Fibroblast of lung (primary cell): ENCODE measurements at places on chromosomes 1 and 21.

DNA sequence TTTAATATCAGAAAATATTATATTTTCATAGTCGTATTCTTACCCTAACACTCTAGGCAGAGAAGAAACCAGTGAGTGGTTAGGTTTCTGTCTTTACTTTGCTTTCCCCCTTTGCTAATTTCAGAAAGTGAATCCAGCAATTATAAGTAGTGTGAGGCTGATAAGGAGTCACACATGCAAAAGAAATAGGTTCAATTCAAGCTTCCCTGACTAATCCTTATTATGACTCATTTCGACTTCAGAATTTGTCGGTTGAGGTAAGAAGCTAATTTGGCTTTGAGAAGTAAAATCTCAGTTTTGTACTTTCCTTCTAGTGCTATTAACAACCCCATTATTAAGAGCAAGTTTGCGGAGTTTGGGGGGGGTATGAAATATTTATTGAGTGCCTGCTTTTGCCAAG is 22.4 kb downstream of the ESRRG start:
- no peak for DNase-seq

DNA sequence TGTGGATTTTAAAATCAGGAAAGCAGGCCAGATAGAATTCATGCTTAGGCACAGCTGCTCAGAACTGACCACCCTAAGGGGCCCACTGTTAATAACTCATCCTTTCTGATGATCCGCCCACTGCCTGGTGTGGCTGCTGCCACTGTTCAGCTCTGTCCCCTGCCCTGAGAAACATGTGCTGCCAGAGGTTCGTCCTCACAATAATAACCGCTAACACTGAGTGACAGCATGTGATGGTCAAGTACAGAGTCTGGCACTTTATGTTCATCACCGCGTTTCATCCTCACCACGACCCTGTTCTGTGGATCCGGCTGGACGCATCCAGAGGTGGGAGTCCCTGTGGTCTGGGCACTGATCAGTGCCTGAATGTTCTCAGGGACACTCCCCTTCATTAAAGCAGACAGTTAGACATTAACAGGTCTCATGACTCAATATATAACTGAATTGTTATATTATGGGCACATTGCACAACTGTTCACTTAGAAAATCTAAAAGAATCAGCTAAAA is 108.6 kb downstream of the SIM2 start:
- DNase-seq, result no peak

DNA sequence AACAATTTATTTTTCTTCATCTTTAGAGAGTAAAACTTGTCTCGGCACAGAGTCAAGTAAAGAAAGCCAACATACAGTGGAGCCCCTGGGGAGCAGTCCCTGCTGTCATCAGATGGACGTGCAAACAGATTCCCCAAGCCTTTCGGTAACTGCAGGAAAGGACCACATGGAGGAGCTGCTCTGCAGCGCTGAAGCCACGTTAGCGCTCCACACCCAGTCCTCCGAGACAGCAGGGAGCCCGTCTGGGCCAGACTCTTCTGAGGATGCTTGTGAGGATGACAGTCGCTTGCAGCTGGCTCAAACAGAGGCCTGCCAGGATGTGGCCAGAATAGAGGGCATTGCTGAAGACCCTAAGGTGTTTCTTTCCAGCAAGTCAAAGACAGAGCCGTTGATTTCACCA is 77.1 kb upstream of the SCCPDH start:
- peak; percentile 73 for DNase-seq

DNA sequence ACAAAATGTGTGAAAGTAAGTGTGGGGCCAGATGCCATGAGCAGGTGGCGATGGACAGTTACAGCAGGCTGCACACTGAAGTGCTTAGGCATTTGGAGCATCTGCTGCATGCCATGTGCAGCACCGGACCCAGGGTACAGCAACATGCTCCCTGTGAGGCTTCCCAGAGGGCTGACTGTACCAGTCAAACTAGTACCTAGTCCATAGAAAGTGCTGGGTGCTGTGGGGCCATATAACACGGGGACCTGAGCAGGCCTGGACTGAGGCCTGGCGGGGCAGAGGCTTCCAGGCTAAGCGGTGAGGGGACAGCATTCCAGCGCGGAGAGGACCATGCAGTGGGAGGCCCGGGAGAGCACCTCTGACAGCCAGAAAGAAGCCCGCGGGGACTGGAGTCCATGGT is 29.9 kb upstream of the PKP1 start:
- no peak for DNase-seq

DNA sequence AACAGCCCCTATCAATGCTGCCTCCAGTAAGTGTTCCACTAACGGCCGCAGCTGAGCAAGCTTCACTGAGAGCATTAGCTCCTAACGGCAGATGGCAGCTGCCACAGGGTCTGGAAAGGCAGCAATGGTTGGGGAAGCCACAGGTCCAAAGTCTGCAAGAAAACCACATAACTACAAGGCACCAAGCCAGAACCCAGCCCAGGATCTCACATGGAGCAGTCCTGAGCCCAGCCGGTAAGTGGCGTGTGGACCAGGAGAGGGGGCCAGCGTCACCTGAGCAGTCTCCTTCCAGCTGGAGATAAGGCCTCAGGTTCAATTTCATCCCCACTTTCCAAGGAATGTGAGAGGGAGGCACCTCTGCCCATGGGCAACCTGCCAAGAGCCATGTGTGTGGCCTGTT is 13.2 kb downstream of the SYT2 start:
- no peak for DNase-seq

DNA sequence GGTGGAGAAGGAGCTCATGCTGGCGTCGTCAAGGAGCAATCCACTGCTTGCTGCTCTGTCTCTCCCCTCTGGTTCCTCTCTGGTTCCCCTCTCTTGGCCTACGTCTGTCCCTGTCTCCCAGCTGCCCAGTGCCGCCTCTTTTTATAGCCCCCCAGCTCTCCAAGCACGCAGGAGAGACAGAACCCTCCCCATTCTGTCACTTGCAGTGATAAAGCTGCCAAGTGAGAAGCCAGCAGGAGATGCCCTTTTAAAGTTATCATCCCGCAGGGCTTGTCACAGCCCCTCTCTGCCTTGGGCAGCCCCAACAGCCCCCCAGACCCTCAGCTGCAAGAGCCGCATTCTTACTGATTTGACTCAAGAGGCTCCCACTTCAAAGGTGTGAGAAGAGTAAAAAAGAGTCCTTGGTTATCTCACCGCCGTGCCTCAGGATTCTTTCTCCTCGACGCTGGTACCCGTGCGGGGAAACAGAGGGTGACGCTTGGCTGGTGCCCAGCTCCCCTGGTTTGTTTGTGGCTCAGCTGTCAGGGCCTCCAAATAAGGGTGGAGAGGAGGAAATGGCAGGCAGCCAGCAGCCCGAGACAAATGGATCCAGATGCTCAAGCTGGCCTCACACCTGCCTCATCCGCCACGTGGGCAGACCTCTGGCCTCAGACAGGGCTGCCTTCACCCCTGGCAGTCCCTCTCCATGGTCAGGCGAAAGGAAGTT is at the start of gene NPPA:
TSS of gene NPPA (minus strand) at position 117 of the 706 bp plus-strand sequence. CDS start at position 18, 99 bp downstream.
- no peak for DNase-seq

DNA sequence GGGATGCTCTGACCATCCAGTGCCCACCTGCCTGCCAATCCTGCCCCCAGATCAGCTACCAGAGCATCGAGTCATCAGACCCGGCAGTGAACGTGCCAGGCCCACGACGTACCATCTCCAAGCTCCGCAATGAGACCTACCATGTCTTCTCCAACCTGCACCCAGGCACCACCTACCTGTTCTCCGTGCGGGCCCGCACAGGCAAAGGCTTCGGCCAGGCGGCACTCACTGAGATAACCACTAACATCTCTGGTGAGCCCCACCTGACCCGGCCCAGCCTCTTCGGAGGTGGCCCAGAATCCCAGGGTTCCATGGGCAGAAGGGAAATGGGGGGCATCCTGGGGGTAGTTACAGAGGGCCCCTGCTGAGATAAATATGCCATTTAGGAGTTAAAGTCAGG is 43.1 kb downstream of the PTPRU start:
- DNase-seq, result no peak

GRCh38 chr1:208129060-208129459 is 115.1 kb downstream of the PLXNA2 start:
- no peak for DNase-seq

DNA sequence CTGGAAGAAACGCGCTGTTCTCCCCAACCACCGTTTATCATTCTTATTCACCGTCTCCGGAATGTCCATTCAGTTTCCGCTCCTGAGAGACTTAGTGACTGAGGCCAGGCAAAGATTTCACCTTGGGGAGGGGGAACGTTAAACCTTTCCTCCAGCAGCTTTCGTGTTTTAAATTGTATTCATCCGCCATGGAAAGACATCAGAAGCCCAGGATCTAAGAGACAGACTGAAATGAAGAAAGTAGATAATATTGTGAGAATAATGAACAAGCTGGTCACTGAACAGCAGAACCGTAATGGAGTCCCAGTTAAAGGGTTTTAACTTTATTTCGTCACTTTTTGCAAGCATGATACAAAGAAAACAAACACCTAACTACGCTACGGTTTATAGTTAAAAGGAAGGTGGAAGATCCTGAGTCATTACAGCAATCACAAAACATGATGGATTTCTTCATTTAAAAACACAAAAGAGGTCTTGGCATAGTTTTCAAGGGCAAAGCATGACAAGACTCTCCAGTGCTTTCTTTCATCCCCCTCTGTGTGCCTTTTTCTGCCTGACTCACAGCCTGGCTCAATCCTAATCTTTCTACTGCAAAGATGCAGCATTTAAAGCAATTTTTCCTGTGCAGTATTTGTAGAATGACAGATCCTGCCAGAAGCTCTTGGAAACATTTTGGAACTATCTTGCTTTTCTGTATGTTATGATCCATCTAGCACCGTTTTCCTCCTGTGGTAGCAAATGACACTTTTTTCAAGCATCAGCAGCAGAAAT is 722 bp upstream of the SLC19A2 start:
- peak; percentile 74 for DNase-seq

- DNase-seq, result peak; percentile 89
These were observed 101.4 kb downstream of the PLPPR5 start for GRCh38 chr1:98903261-98903660.

GRCh38 chr1:186999506-186999905 is 170.8 kb downstream of the PLA2G4A start:
- no peak for DNase-seq

DNA sequence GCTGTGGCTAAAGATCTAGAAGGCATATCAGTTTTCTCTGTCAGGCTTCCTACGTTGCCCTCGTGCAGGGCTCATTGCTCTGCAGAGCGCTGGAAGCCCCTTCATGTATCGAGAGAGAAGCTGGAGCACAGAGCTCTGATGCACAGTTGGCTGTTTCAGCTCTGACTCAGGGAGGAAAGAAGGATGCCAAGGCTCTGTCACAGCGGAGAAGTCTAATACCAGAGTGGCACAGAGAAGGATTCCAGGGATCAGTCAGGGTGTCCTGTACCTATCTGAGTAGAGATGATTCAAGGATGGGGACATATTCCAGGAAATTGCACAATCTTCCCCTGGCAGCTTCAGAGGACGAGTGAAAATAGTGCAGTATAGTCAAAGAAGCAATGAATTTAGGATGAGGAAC is 179.2 kb upstream of the FMN2 start:
- DNase-seq, result no peak

- DNase-seq, result no peak
These were observed 237.0 kb upstream of the SGIP1 start for GRCh38 chr1:66296951-66297350.

DNA sequence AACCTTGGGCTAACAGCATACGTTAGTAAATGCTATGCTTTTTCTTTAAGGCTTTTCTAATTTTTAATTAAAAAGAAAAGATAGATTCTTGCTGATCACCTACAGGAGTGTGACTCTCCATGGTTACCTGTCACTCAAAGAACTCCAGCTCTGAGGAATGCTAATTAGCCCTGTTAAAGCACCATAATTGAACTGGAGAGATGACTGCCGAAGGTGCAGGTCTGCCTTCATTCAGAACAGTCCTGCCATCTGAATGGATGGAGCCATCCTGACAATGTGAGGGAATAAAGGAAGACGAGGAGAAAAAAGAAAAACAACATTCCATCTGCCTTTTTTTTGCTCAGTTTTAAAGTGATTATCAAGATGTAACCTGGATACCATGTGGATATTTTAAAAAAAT is 94.6 kb downstream of the ATP6V1G3 start:
- DNase-seq, result no peak

GRCh38 chr1:59146651-59147358 is 150.1 kb upstream of the FGGY start:
- DNase-seq, result peak; percentile 30

- DNase-seq, result no peak
These were observed 143.0 kb downstream of the MRPL39 start for GRCh38 chr21:25464275-25464674.

GRCh38 chr1:190084552-190084951 is 393.1 kb downstream of the BRINP3 start:
- no peak for DNase-seq

- DNase-seq, result no peak
These were observed 1912.9 kb downstream of the MRPL39 start for GRCh38 chr21:23694390-23694789.

GRCh38 chr1:217134857-217135568 is 411.8 kb upstream of the ESRRG start:
- DNase-seq, result peak; percentile 12

- no peak for DNase-seq
These were observed 167.2 kb upstream of the PROX1 start for GRCh38 chr1:213820362-213821149.

DNA sequence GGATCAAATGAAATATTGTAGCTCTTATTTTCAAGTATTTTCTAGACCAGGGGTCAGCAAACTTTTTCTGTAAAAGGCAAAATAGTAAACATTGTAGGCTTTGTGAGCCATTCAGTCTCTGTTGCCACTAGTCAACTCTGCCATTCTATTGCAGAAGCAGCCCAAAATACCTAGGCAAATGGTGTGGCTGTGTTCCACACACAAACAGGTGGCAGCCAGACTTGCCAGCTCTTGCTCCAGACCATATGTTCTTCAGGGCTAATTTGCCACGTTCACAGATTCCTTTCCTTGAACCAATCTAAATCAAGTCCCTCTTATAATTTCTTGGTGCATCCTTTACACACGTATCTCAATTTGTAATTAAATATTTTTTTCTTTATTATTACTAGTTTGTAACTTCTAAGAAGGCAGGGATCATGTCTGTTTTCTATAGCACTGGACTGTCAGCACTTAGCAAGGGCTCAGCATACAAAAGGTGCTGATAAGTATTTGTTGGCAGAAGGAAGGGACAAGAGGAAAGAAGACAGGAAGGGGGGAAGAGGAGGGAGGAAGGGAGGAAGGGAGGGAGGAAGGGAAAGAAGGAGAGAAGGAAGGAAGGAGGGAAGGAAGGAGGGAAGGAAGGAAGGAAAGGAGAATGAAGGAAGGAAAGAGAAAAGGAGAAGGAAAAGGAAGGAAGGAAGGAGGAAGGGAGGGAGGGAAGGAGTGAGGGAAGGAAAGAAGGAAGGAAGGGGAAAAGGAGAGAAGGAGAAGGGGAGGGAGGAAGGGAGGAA is 106.5 kb upstream of the EDEM3 start:
- DNase-seq, result no peak
